ENCODE measurements at places on chromosomes 13 and 19. TPM values are rescaled to one million over a fixed set of nuclear protein-coding genes. Genes with fewer than 3 reads are reported as not detected.
A peak's percentile ranks its signal among the peaks of the same experiment; 100 is the strongest.

GRCh38 chr13:29963089-29963488, 112.7 kb upstream of the UBL3 start:
- peaks cover 30% of the 10 kb centered on the region for H3K4me1 ChIP-seq
- peaks cover 11% of the 10 kb centered on the region for H3K36me3 ChIP-seq
- no peak for DNase-seq
- peaks cover 2% of the 10 kb centered on the region for H3K27me3 ChIP-seq
- no peak overlapping the region for H3K4me3 ChIP-seq

GRCh38 chr13:86445206-86445605, 646.0 kb upstream of the SLITRK6 start:
- H3K27me3 ChIP-seq = no peaks in the 10 kb centered on the region
- H3K4me3 ChIP-seq = no peak overlapping the region
- no peaks in the 10 kb centered on the region for H3K36me3 ChIP-seq
- DNase-seq = no peak

DNA sequence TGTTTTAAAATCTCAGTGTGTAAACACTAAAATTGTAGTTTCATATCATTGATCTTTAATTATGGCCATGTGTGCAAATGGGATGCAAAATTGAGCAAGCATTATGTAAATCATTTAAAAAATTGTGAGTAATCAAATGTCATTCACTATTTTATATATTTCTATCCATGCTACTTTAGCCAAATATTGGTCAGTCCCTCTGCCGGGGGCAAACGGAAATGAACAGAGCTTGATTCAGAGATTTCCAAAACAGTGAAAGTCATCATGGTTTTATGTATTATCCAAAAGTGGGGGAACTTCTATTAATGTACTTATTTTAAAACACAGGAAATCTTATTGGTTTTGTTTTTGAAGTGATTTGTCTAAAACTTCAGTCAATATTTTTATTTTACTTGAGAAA, 219.1 kb downstream of the IRS2 start:
- no peak overlapping the region for H3K4me3 ChIP-seq
- H3K4me1 ChIP-seq = no peaks in the 10 kb centered on the region
- no peak for DNase-seq
- no peak overlapping the region for H3K27ac ChIP-seq
- no peaks in the 10 kb centered on the region for H3K27me3 ChIP-seq
- no peaks in the 10 kb centered on the region for H3K36me3 ChIP-seq

DNA sequence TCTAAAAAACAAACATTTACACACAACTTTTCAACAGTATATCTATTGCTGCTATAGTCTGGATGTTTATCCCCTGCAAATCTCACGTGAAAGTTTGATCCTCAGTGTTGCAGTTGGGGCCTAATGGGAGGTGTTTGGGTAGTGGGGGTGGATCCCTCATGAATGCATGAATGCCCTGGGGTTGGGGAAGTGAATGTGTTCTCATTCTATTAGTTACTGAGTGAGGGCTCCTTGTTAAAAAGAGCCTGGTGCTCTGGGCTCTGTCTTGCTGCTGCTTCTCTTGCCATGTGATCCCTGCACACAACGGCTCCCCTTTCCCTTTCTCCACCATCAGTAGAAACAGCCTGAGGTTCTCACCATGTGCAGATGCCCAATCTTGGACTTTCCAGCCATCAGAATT, 242.7 kb upstream of the HTR2A start:
- H3K27me3 ChIP-seq = no peaks in the 10 kb centered on the region
- peak overlapping the region; percentile 74 for H3K27ac ChIP-seq
- H3K4me3 ChIP-seq = no peak overlapping the region
- H3K36me3 ChIP-seq = no peaks in the 10 kb centered on the region

GRCh38 chr13:50334944-50335343, 319.7 kb downstream of the KCNRG start:
- H3K36me3 ChIP-seq = no peaks in the 10 kb centered on the region
- no peak overlapping the region for H3K27ac ChIP-seq
- no peak overlapping the region for H3K4me3 ChIP-seq

- H3K27ac ChIP-seq = no peak overlapping the region
- no peaks in the 10 kb centered on the region for H3K36me3 ChIP-seq
- DNase-seq = no peak
- H3K4me1 ChIP-seq = no peaks in the 10 kb centered on the region
- no peaks in the 10 kb centered on the region for H3K27me3 ChIP-seq
These were observed 1567.4 kb downstream of the EFNB2 start for GRCh38 chr13:104967836-104968630.

DNA sequence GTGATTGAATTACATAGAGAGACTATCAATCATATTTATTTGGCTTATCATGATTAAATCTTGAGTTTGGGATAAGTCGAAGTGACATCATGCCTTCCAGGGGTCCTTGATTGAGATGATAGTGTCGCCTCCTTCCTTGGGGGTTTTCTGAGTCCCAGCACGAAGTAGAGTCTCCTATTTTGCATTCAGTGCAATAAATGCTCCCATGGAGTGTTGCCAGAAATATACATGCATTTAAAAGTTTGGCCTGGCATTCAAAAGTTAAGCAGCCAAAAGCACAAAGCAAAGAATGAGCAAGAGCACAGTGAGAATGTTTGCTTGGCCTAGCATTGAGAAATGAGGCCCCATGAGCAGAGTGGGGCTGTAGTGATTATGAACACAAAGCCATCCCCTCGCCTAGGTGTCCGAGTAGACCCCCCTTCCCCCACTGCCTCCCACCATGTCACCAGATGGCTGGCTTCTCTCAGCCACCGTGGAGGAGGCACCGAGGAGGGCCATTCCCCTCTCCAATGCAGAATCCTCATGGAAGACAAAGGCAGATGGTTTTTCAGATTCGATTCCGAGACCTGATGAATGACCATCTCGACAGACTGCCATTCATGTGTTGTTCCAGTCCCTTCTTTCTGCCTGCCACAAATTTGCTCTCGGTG, 58.8 kb upstream of the UBL3 start:
- no peaks in the 10 kb centered on the region for H3K27me3 ChIP-seq
- peaks cover 41% of the 10 kb centered on the region for H3K4me1 ChIP-seq
- H3K27ac ChIP-seq = peak overlapping the region; percentile 58
- H3K4me3 ChIP-seq = no peak overlapping the region
- H3K36me3 ChIP-seq = no peaks in the 10 kb centered on the region
- DNase-seq = no peak

- H3K27ac ChIP-seq = no peak overlapping the region
- H3K4me1 ChIP-seq = peaks cover 4% of the 10 kb centered on the region
- no peaks in the 10 kb centered on the region for H3K36me3 ChIP-seq
- H3K4me3 ChIP-seq = no peak overlapping the region
- no peak for DNase-seq
- H3K27me3 ChIP-seq = no peaks in the 10 kb centered on the region
These were observed 1343.9 kb upstream of the PCDH9 start for GRCh38 chr13:68574053-68574452.

DNA sequence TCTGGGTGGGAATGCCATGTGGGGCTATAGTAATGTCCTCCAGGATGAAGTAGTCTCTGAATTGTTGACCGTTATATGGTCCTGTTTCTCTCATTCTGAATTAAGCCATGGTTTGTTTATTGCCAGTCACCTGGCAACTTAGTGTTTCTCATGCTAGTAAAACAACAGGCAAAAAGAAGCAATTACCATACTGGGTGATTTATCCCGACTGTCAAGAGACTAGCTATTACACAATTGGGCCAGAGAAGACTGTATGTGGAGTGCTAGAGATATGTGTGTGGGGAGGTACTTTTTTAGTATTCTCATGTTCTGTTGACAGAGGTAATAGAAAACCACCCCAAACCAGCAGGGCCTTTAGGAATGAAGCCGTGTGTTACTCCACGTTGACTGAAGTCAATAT, 258.2 kb downstream of the TDRD3 start:
- H3K4me3 ChIP-seq = no peak overlapping the region
- no peaks in the 10 kb centered on the region for H3K27me3 ChIP-seq
- H3K27ac ChIP-seq = no peak overlapping the region
- H3K4me1 ChIP-seq = no peaks in the 10 kb centered on the region

DNA sequence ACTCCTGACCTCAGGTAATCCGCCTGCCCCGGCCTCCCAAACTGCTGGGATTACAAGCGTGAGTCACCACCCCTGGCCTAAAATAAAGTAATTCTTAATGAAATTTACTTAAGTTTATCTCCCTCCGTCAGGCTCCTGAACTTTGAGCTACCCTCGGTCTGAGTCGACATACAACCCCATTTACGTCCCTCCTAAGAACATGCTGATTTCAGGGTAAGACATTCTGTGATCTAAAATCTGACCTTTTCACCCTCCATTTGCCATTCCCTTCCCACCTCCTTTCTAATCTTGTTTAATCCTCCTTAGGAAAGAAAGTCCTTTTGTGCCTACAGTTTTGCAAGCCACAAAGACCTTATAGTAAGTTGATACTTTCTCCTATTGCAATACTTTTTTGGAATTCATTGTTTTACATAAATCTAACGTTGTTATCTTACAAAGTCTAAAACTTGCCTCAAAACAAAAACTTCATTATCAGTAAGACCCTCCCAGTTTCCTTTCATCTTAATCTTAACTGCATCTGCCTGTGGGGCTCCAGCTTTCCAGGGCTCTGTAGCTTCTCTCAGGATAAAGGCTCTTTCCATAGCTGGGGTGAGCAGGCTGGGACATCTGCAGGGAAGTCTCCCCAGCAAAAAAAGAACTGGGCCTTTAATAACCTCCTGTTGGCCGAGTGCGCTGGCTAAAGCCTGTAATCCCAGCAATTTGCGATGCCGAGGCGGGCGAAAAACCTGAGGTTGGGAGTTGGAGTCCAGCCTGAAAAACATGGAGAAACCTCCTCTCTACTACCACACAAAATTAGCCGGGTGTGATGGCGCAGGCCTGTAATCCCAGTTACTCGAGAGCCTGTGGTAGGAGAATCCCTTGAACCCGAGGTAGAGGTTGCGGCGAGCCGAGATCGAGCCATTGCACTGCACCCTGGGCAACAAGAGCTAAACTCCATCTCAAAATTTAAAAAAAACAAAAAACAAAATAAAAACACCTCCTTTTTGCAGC, 143.1 kb downstream of the ZNF737 start:
- peaks cover 30% of the 10 kb centered on the region for H3K36me3 ChIP-seq
- no peaks in the 10 kb centered on the region for H3K27me3 ChIP-seq
- no peak overlapping the region for H3K27ac ChIP-seq
- no peak for DNase-seq

DNA sequence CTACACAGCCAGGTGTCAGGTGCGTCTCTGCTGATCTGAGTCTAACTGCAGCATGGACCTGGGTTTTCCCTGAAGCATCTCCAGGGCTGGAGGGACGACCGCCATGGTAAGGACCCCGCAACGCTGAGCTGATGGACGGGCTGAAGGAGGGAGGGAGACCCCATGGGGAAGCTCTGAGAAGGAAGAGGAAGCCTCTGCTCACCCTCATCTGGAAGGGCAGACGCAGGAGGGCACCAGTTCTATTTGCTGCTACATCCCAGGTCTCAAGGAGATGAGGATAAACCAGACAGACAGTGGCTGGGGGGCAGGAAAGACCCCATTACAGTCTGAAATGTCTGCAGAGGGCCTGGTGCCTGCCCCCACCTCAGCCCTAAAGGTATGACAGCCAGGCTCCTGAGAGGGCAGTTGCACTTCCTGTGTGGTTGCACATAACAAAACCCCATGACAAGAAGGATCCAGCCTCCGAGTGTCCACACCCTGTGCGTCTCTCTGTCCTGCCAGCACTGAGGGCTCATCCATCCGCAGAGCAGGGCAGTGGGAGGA, at the start of gene LILRA2:
Gene LILRA2, plus strand, starts transcription at position 461 of the 543 bp plus-strand sequence. CDS start 89 bp downstream, outside the sequence.
- no peaks in the 10 kb centered on the region for H3K27me3 ChIP-seq
- no peaks in the 10 kb centered on the region for H3K4me1 ChIP-seq
- DNase-seq = no peak
- H3K36me3 ChIP-seq = no peaks in the 10 kb centered on the region

DNA sequence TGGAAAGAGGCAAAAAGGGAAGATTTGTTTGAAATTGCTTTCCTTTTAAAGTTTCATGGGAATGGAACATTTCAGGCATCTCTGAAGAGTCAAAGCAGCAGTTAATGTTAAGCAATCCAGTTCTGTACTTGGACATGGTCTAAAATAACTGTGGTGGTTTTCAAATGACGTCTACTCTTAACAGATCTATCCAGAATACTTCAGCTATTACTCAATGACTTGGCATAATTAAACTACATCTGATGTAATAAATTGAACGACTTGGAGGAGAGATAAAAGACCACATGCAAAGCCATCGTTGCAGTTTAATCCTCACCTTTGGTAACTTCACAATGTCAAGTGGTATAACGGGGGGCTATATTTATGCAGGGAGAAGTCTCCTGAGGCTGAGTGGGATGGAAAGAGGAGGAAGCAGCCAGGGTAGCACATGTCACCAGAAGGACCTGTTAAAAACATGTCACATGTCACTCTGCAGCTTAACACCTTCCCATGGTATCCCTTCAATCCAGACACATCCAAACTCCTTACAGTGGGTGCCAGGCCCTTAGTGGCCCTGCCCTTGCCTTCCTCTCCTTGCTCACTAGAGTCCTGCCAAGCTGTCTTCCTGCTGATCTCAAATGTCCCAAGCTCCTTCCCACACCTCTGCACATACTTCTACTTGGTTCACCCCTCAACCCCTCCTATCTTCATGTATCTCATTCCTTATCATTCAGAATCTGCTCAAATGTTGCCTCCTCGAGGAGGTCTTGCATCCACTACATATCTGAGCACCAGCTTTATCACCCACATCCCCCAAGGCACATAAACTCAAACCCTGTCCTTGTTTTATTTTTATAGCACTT, 327.8 kb downstream of the SUCLA2 start:
- no peaks in the 10 kb centered on the region for H3K36me3 ChIP-seq
- H3K4me3 ChIP-seq = no peak overlapping the region
- no peak overlapping the region for H3K27ac ChIP-seq
- H3K4me1 ChIP-seq = no peaks in the 10 kb centered on the region
- no peak for DNase-seq

DNA sequence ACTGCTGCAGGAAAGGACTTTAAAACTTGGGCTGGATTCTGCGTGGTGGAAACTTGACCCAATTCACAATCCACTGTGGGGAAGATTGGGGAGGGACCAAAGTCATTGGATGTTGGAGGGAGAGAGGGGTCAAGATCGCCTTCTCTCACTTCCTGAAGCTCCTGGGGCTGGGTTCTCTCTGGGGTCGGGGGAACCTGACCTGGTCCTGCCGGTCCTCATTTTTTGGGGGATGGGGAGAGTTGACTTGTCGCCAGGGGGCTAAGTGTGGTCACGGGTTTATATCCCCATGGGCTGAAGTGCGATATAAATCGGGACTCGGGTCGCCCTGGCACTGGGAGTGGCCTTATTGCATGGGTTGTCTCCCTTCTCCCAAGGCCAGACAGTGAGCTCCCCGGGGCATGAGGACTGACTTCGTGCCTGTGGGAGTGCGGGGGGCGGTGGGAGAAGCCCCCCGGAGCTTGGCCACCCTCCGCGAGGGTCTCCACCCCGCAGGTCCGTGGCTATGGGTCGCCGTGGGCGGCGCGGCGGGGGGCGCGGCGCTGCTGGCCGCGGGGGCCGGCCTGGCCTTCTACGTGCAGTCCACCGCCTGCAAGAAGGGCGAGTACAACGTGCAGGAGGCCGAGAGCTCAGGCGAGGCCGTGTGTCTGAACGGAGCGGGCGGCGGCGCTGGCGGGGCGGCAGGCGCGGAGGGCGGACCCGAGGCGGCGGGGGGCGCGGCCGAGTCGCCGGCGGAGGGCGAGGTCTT, 6.3 kb downstream of the ICAM5 start:
- H3K27me3 ChIP-seq = peaks cover 79% of the 10 kb centered on the region
- H3K27ac ChIP-seq = no peak overlapping the region
- no peak overlapping the region for H3K4me3 ChIP-seq

Gene LIM2
- total RNA-seq = not detected

Gene CACTIN
- total RNA-seq = 36.3 TPM

Gene ZNF135
- 6.0 TPM for total RNA-seq

Gene ADPRHL1
- 2.8 TPM for total RNA-seq

Gene CBY2
- total RNA-seq = not detected

Gene RASL11A
- total RNA-seq = 1.9 TPM

Gene GJB6
- total RNA-seq = not detected

Gene SPINT2
- 9.2 TPM for total RNA-seq

Gene GPR4
- total RNA-seq = not detected

Gene PLIN4
- total RNA-seq = 0.47 TPM
